NCI-H2029 treated with DMSO at 0.1 percent for 48 hours (cell line): ENCODE measurements at places on chromosomes 13 and 19.

GRCh38 chr19:19477705-19478383 is 37.5 kb downstream of the TSSK6 start:
- no peak for DNase-seq

GRCh38 chr19:57656346-57656745 is 12.4 kb upstream of the ZSCAN4 start:
- DNase-seq = no peak

- DNase-seq = no peak
These were observed 27.5 kb downstream of the TBC1D4 start for GRCh38 chr13:75454497-75454896.

GRCh38 chr19:34260771-34261173 is 6.4 kb downstream of the GARRE1 start:
- no peak for DNase-seq

GRCh38 chr13:24172071-24172470 is 11.6 kb downstream of the SPATA13 start:
- DNase-seq = no peak

- peak; percentile 6 for DNase-seq
These were observed 40.8 kb downstream of the TNFRSF19 start for GRCh38 chr13:23610966-23611491.

DNA sequence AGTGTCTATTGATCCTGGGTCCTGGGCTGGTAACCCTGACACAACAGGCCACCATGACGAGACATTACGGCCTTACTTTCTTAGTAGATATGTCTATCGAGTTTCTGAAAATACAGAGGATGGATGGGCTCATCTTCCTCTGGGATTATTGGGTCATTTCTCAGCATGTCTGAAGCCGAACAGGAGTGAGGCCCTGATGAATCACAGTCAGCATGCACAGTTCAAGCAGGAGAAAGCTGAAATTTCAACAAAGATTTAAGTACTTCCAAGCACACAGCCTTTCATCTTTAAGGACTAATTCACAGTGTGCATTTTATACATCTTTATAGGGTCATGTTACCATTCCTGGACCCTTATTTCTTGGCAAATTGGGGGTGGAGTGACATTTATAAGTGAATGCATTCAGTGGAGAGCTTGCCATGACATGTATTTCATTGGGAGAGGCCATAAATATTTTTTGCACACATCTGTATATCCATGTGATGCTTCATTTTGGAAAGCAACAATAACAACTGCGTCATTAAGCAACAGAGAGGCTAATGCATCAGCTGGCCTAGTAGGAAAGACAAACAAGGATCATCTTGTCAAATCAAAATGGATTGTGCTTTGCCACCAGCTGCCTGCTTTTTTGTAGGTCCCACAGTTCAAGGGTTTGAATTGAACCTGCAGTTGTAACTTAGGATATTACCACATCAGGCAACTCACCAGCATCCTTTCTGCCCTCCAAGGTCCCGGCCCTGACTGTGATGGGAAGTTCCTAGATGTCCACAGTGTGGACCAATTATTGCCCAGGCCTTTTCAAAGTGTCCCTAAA is 143.5 kb downstream of the DNAJC15 start:
- DNase-seq = no peak

DNA sequence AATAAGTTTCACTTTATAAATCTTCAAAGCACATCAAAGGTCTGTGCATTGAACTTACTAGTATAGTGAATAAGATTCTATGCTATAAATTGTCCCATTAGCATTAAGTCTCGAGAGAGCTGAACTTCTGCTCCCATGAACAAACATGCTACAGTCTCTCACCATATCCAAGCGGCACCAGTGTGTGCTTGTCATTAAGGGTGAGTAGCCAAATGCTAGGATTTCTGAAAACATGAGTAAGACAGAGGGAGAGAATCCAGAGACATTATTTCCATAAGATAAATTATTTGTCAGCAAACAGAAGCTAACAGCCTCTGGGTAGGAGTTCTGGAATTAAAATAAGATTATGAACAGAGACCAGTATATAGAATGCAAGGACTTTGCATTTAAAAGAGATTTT is 2882.5 kb downstream of the PCDH9 start:
- no peak for DNase-seq

DNA sequence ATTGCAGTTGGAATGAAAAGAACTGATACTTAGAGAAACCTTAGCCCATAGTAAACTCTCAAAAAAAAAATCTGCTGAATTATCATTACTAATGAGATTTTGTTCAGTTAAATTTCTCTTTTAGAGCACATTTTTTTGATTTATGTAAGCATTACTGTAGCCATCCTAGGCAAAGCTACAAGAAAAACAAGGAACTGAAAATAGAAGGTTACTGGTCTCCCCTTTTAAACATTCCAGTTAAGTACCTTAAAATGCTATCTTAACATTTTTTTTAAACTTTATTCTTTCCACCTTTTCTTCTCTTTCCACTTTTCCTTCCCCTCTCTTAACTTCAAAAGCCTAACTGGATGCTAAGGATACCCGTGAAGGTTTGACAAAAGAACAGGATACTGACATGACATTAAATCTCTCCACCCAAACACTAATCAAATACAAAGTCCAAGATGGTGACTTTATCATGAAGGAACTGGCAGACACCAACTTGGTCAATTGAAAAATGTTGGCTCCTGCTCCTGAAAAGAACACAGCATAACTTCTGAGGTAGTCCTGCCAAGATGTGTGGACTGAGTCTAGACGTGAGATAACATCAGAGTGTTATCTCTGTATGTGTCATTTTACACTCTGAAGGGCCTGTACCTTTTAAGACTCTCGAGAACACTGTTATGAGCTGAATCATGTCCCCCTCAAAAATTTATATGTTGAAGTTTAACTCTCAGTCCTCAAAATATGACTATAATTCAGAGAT is 29.5 kb upstream of the SACS start:
- DNase-seq = no peak

GRCh38 chr19:46887240-46887782 is 26.5 kb downstream of the ARHGAP35 start:
- no peak for DNase-seq

- DNase-seq = no peak
These were observed 95.5 kb upstream of the RNF113B start for GRCh38 chr13:98272549-98272948.

- no peak for DNase-seq
These were observed 40.9 kb upstream of the VSTM2B start for GRCh38 chr19:29484876-29485275.

DNA sequence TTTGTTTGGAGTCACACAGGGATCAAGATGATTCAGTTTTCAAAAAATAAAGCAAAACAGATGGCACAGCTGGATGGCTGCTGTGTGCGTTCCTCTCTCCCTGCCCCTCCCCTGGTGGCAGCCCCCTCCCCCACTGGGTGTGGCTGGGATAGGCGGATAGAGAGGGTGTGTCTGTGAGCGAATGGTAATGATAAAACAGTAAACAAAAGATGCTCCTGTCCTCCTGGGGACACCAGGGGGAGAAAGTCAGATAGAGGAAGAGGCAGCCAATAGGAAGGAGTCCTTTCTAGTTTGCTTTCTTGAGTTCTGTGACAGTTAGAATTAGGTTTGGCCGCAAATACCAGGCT is 6.5 kb downstream of the TMEM255B start:
- DNase-seq = no peak
